ENCODE measurements at places on chromosomes 12 and 14. TPM values are rescaled to one million over a fixed set of nuclear protein-coding genes. Genes with fewer than 3 reads are reported as not detected.

- no peak for DNase-seq
These were observed 20.4 kb upstream of the VRK1 start for GRCh38 chr14:96776791-96777190.

- DNase-seq: no peak
These were observed 104.7 kb downstream of the VEZT start for GRCh38 chr12:95322326-95322725.

The CMTM5 gene
- 1.6 TPM for total RNA-seq

DNA sequence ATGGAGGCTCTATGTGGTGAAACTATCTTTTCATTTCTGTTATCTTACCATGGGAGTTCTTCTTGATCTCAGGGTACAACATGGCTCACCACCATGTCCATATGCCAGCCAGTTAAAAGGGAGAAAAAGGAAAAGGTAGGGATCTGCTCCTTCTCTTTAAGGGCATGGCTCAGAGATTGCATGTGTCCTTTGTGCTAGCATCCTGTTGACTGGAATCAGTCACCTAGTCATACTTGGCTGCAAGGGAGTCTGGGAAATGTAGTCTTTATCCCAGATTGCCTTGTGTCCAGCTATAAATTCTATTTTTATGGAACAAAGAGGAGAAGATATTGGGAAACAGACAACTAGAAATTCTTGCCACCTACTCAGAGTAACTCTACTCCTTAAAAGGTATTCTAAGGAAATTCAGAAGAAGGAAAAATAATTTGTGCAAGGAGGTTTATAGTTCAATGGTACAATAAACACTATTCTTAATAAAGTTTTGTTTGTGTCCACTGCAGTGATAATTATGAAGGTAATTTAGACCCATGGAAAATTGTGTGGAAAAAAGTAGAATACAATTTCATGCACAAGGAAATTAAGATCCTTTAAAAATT lies 86.4 kb upstream of the RPH3A start:
- DNase-seq: no peak

DNA sequence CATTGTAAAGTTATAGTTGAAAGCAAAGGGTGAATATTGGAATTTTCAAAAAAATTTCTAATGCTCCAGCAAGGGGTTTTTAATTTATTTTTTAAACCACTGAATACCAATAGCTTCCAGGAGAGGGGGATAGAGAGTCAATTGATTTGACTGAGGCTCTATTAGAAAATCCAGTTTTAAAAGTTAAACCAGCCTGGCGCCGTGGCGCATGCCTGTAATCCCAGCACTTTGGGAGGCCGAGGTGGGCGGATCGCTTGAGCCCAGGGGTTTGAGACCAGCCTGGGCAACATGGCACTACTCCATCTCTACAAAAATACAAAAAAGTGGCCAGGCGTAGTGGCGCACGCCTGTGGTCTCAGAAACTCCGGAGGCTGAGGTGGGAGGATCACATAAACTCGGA lies 150.1 kb downstream of the SLC38A4 start:
- DNase-seq: peak; percentile 7

Data from frontal cortex (tissue), 4 donors.